Right kidney (tissue), 9 donors: ENCODE measurements at places on chromosomes 11 and 22.

GRCh38 chr22:50272044-50272802 is 2.0 kb upstream of the MAPK11 start:
- DNase-seq, result no peak

DNA sequence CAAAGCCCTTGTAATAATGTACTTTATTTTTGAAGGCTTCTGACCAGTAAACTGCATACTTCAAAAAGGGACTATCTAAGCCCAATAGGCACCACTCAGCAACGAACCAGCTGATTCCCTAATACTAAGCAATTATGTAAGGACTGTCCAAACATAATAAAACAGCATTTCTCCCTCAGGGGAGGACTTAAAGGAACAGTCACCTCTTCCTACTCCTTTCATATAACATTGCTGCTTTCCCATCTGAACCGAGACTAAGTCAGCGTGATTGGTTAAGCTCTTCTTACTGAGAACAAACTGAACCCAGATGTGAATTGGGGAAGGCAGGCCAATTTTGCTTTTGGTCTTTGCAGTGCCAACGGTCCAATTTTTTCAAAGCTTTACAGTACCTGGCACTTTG is 420.0 kb downstream of the METTL15 start:
- no peak for DNase-seq

- no peak for DNase-seq
Observed at GRCh38 chr22:18088825-18089568, 11.2 kb downstream of the PEX26 start.

- DNase-seq, result no peak
Observed at GRCh38 chr11:43930868-43931716, 11.3 kb upstream of the C11orf96 start.

DNA sequence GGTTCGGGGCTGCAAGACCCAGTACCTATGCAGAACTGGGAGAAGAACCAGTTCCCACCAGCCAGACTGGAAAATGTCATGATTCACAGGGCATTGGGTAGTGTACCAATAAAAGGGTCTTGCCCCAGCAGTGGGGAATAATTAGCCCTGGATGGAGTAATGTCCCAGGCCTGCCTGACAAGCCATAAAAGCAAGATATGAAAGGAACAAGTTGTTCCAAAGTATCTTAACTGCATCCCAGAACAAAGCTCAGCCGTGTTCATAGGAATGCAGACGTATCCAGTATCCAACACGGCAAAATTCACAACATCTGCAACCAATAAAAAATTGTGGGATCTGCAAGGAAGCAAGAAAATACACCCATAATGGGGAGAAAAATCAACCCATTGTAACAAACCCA is 47.9 kb downstream of the ASCL2 start:
- no peak for DNase-seq

DNA sequence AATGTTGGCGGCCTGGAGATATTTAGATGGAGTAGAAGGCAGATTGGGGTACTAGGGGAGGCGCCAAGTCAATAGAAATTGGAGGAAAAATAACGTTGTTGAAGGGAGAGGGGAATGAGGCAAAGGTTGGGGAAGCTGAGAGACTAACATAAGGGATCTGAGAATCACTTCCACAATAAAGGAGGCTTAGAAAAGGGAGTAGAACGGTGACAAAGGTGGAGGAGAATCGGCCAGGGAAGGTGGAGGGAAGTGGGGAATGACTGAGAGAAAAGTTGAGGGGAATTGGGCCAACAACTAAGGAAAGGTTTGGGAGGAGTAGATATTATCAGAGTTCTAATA is 510 bp downstream of the PPME1 start:
- no peak for DNase-seq

DNA sequence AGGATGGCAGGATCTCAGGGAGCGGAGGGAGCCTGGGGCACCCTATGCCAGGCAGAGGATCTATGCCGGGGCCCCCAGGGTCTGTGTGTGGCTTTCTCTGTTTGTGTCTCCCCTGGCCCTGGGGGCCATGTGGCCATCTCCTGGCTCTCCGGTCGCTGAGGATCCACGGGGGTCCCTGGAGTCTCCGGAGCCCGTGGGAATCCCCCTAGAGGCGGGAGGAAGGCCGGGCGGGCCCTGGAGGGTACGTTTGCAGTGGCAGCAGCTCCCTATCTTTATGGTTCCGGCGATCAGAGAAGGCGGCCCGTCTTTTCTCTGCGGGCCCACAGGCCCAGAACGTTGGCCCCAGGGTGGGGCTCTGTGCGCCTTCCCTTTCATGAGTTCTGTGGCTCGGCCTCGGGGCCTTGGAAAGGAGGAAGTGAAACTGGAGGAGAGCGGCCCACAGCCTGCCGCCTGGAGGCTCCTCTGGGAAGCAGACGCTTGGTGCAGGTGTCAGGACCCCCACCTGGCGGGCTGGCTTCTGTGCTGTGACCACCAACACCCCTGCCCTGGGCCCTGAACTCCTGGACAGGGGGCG is 82.1 kb downstream of the KCNQ1 start:
- no peak for DNase-seq

- DNase-seq, result no peak
Observed at GRCh38 chr11:11171854-11172253, 181.2 kb downstream of the CSNK2A3 start.

- no peak for DNase-seq
Observed at GRCh38 chr22:37932821-37933578, 20.4 kb downstream of the C22orf23 start.

GRCh38 chr22:38138961-38139360 is 28.5 kb upstream of the BAIAP2L2 start:
- no peak for DNase-seq

DNA sequence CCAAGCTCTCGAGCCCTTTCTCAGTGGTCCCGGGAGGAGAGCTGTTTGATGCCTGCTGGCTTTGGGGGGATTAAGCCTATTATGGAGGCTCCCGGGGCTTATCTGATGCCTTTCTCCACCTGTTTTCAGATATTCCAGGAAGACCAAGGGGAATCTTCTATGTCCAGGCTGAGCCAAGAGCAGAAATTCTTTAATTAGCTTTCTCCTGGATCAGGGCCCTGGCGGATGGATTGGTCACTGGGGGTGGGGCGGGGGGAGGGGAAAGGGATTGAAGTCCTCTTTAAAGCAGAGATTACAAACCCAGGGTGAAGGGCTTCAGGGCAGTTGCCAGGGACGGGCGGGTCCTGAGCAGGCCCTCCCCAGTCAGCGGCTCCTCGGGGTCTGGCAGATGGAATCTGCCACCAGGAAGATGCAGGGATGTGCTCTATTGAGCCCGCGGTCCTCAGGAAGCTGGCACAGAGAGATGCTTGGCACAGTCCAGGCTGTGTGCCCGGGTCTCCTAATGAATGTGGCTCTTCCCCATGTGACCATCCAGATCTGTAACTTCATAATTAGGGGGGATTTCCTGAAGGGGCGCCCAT is 33.6 kb downstream of the MACROD1 start:
- DNase-seq, result no peak

DNA sequence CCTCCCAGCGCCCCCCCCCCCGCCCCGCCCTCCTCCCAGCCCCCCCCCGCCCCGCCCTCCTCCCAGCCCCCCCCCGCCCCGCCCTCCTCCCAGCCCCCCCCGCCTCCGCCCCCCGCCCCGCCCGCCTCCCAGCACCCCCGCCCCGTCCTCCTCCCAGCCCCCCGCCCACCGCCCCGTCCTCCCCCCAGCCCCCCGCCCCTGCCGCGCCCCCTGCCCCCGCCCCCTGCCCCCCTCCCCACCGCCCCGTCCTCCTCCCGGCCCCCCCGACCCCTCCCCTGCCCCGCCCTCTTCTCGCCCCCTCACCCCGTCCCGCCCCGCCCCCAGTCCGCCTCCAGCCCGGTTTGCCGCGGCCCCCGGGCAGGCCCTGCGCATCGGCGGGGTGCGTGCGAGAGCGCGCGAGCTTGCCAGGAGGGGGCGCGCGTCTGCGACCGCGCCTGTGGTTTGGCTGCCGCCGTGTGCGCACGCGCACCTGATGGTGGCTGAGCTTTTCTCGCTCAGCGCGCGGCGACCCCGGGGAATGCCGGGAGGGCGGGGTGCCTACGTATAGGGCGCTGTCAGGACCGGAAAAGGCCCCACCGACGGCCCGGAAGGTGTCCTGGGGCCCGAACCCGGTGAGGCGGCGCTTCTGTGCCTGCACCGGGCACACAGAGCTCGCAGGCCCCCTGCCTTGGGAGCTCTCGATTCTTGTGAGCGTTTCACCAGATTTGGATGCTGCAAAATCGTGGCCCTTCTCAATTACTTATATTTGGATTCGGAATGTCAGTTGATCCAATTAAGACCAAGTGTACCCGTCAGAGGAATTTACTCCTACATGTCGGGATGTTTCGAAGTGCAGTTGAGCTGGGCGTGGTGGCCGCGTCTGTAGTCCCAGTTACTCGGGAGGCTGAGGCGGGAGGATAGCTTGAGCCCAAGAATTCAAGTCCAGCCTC is 501 bp upstream of the TTLL12 start:
- DNase-seq, result peak; percentile 94

DNA sequence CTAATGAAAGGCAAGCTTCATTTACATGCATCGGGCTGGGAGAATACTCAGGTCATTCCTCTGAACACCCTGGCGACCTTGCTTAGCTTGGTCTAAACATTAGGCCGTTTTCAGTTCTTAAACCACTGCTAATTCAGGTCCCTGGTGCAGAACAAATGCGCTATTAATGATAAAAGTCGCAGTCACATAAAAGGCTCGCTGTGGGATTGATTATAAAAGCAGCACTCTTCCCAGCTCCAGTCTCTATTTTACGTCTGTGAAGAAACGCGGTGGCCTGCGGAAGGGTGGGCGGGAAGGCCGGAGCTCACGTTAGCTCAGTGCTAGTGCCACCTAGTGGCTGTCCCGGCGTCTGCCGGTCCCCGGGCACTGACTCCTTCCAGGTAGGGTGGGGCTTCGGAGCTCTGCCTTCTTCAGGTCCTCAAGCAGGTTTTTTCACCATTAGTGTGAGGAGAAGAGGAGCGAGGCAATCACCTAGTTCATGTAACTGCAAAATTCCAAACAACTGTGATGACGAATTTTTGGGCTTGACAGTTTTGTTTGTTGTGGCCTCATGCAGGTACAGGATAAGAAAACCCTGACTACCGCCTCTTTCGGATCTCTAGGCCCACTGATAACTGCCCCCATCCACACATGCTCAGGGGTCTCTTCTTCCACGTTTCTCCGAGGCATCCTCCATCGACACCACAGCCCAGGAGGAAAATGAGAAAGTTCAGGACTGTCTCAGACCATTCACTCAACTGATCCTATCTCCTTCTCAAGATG is 66.5 kb upstream of the CLMP start:
- DNase-seq, result peak; percentile 69

DNA sequence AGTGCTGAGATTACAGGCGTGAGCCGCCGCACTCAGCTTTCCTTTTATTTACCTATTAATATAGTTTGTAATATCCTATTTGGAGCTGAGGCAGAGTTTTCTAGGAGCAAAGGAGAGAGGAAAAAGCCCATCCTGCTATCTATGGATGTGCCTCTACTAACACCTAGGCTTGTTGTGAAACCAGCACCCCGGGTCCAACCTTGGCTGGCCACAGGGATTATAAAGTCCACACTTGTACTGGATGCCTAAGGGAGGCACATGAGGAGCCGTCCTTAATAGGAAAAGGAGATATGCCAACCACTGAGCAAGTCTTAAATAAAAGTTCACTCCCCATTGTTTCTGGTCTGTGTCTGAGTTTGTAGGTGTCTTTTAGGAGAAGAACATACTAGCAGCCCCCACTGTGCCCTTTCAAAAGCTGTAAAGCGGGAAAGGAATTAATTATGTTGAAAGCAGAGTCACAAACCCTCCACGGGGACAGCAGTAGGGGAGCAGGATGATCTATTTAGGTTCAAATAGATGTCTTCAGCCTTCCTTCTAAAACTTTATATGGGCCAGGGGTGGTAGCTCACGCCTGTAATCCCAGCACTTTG is 29.3 kb downstream of the RRP7A start:
- no peak for DNase-seq

- no peak for DNase-seq
Observed at GRCh38 chr11:83725728-83726127, 439.6 kb upstream of the CCDC90B start.

- DNase-seq, result no peak
Observed at GRCh38 chr22:46929046-46929709, 166.7 kb downstream of the TBC1D22A start.

GRCh38 chr11:75145196-75145971 is 5.5 kb upstream of the SLCO2B1 start:
- DNase-seq, result no peak

- peak; percentile 30 for DNase-seq
Observed at GRCh38 chr11:8566613-8567210, 27.3 kb downstream of the STK33 start.

GRCh38 chr11:15673408-15673831 is 558.7 kb downstream of the INSC start:
- DNase-seq, result no peak

DNA sequence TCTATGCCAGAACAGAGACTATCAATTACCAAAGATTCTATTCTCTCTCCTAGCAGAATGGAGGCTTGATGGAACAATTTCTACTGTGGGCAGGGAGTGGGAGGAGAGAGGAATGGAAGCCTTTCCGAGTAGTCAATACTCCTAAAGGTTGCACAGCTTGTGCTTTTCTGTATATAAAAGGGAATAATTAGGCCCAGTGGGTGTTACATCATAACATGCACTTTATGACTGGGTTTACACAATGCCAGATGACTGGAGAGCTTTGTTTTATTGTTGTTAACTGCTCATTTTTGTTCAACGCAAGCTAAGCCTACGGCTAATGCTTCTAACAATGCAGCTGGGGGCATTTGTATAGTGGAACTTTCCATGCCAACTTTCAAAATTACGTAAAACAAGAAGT is 2237.9 kb upstream of the RAG2 start:
- DNase-seq, result no peak

DNA sequence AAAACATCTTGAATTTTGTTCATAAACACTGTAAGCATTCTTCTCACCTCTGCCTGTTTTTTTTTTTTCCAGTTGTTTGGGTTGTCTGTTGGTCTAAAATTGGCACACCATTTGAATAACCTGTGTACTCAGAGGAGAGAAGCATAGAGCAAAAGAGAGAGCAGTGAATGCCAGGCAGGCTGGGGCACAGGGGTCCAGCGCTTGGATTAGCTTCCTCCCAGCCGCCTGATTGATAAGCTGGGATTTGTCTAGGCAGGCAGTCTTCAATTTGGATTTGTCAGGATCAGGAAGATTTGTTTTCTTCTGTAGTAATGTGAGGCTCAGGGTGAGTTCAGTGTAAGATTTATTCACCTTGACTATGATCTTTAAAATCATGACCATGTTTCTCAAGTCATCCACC is 59.0 kb downstream of the ARL14EP start:
- DNase-seq, result no peak
